Kidney epithelial cell (primary cell): ENCODE measurements at places on chromosomes 13 and 19. TPM values are rescaled to one million over a fixed set of nuclear protein-coding genes. Genes with fewer than 3 reads are reported as not detected.

Gene SHISA7
- total RNA-seq: not detected in 2 replicates

Gene SLITRK5
- under 0.01 TPM in 2 replicates for total RNA-seq

Gene CHERP
- total RNA-seq: 10.3 and 17.2 TPM in 2 replicates

Gene PTH2
- total RNA-seq: not detected in 2 replicates

Gene ZNF723
- not detected in 2 replicates for total RNA-seq

Gene PLEKHF1
- total RNA-seq: 59.0 and 70.3 TPM in 2 replicates

Gene NCR1
- total RNA-seq: not detected in 2 replicates

Gene OR7A10
- total RNA-seq: not detected in 2 replicates

- peak; percentile 49 for DNase-seq
Observed at GRCh38 chr19:38711726-38712153, 32.5 kb downstream of the CAPN12 start.

GRCh38 chr13:79393564-79394249 is 12.3 kb downstream of the RBM26 start:
- DNase-seq: no peak

DNA sequence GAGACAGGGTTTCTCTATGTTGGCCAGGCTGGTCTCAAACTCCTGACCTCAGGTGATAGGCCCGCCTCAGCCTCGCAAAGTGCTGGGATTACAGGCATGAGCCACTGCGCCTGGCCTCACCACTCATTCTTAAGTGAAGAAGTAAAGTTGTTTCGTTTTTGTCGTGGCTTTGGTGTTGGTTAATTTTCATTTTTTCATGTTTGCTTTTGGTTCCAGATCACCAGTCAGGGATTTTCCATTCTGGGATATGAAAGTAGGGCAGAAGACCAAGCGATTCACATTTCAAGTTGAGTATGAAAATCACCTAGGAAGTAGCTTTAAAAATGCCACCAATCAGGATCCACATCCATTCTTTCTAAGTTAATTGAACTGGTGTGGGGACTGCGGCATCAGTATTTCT is 289.9 kb downstream of the DIAPH3 start:
- DNase-seq: no peak

- no peak for DNase-seq
Observed at GRCh38 chr13:82993417-82993816, 888.9 kb downstream of the SLITRK1 start.

DNA sequence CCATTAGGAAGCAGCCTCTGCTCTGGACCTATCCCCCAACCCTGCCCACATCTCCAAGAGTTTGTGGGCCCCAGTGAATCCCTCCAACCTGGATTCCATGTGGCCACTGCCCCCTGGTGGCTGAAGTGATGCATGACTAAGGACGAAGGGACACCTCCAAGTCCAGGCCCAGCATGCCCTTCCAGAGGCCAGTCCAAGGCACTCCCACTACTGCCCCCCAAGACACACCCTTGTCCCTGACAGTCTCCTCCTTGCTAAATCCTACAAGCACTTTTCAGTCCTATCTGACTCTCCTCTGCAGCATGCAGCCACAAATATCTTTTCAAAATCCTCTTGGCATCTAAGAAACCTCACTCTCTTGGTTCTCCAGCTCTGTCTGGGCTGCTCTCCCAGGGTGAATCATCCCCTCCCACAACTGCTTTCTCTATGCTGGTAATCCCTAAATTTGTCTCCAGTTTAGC is 33.0 kb downstream of the DEDD2 start:
- DNase-seq: no peak

- no peak for DNase-seq
Observed at GRCh38 chr13:46595136-46595884, 42.3 kb downstream of the LRCH1 start.

GRCh38 chr19:36604656-36605100 is 435 bp upstream of the ZNF382 start:
- peak; percentile 12 for DNase-seq

GRCh38 chr19:30428844-30429243 is 56.7 kb downstream of the ZNF536 start:
- DNase-seq: no peak

DNA sequence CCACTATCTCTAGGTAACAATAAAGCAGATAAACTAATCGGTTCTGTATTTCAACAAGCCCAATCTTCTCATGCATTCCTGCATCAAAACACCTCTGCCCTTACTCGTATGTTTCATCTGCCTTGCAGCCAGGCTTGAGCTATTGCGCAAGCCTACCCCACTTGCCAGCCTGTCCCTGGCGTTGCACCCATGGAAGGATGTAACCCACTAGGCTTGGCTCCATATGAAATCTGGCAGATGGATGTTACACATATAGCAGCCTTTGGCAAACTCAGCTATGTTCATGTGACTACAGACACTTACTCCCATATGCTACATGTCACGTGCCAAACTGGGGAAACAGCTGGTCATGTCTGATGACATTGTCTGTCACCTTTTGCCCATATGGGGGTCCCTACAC is 11.9 kb upstream of the ZNF549 start:
- DNase-seq: no peak

- no peak for DNase-seq
Observed at GRCh38 chr13:100178309-100178708, 89.4 kb downstream of the PCCA start.

DNA sequence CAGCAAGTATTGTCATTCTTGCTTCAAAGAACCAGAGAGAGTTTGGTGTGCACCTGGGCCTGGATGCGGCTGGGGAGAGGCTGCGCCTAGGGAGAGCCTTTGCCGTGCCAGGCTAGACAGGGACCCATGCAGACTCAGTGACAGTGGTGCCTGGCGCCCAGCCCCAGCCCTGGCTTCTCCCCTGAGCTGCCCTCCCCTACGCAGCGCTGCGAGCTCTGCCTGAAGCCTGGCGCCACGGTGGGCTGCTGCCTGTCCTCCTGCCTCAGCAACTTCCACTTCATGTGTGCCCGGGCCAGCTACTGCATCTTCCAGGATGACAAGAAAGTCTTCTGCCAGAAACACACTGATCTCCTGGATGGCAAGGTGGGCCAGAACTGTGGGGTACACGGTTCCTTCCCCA is 12.0 kb downstream of the KMT2B start:
- no peak for DNase-seq

DNA sequence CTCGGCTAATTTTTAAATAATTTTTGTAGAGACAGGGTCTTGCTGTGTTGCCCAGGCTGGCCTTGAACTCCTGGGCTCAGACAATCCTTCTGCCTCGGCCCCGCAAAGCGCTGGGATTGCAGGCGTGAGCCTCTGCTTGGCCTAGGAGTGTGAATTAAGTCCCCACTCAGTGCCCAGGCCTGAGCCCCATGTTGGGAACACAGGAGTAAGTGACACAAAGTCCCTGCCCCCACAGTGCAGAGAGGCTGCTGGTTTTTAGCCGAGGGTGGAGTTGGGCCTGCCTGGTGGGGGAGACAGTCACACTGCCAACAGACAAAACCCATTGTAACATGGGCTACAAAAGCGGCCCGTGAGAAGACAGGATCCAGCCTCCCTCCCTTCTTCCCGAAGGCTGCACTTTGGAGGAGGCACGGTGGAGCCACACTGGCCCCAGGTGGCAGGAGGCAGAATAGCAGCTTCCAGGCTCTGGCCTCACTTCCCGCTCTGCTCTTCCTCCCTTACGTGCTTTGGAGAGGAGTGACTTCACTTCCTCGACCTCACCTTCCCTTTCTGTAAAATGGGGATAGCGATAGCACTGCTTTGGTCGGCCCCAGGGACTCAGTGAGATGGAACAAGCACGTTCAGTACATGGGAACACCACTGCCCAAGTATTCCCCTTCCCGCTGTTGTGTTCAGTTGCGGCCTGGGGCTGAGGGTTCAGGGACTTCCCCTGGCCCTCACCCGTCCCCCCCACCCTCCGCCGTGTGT is 15.2 kb upstream of the EHD2 start:
- peak; percentile 23 for DNase-seq

- no peak for DNase-seq
Observed at GRCh38 chr13:51222686-51223559, 725 bp downstream of the FAM124A start.

- no peak for DNase-seq
Observed at GRCh38 chr19:10113964-10114650, 2.6 kb downstream of the P2RY11 start.

GRCh38 chr19:38564981-38565690 is 52.6 kb downstream of the MAP4K1 start:
- DNase-seq: no peak

DNA sequence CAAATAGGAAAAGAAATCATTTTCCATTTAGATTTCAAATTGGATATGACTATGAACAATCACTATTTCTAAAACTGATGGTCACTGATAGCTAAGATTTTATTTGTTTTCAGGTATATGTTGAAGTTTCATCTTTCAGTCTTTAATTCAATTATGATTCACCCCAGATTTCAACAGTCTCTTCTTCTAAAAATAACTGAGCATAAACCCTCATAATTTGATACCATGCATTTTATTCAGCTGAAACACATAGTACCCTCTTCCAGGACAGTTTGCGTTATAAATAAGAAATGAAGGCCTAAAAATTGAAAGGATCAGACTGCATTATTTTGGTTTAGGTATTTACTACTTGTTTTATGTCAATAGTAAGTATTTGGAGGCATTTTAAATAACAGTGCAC is 428.5 kb upstream of the NBEA start:
- DNase-seq: no peak

DNA sequence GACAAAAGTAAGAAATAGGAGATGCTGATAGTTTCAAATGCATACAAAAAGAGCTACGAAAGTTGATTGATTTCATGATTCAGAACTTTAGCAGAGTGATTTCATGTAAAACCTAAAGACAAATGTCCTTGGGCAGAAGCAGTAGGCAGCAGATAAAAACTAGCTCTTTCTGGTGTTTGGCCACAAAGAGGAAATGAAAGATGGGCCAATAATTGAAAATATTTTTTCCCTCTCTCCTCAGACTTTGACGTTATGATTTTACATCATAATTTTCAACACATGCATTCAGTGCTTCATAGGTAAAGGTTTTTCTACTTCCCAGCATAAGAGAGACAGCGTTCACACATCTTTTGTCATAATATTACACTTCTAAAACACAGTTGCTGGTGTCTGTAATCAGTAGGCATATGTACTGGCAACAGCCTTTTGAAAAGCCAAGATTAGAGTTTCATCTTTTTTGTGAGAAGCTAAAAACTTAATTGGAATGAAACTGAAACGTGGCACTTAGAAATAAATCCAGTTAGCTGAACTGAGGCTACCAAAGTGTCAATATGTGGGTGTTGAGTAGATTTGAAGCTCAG is 9.3 kb downstream of the SCEL start:
- no peak for DNase-seq

DNA sequence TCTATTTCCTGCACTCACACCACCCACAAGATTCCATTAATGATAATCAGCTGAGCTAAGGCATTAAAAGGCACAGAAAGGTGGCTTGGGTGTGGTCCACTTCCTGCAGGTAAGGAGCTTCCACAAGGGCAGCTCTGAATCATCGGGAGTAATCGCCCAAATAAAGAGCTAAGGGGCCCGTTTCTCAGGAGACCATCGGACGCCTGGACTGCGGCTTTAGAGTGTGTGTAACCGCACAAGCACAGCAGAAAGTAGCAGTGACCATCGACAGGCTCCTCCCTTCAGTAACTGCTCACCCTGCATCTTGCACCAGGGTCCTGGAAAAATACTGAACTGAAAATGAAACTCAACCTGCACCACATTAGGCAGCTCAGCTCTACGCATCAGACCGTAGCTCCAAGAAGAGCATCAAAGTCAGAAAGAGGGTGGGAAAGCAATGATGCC is 6.0 kb downstream of the STK24 start:
- peak; percentile 79 for DNase-seq

- DNase-seq: no peak
Observed at GRCh38 chr19:30669329-30670010, 297.3 kb downstream of the ZNF536 start.

- DNase-seq: no peak
Observed at GRCh38 chr13:73608711-73609485, 525.3 kb downstream of the KLF12 start.

DNA sequence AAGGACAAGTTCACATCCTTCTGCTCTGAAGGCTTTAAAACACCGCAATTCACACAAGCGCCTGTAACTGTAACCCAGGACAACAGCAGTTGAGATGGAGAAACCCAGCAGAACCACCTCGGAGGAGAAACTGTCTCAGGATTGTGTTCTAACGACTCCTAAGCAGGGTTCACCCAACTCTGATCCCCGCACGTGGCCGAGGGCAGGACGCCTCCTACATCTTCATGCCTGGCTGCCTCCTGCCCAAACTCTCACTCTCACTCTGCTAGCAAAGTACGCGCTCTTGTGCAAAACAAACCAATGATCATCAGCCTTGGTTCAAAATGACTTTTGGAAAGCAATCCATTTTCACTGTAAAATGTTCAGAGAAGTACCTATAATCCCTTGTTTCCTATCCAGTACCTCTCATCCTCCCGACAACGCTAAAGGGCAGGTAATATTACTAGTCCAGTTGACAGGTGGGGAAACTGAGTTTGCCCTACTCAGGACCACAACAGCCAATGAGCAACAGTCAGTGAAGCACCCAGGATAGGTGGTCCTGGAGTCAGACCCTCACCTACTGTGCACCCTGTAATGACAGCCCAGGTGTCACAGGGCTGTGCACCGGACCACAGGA is 25.6 kb downstream of the EPS15L1 start:
- no peak for DNase-seq

- no peak for DNase-seq
Observed at GRCh38 chr13:47251771-47252170, 354.9 kb upstream of the HTR2A start.

- no peak for DNase-seq
Observed at GRCh38 chr19:15702534-15702930, 25.3 kb upstream of the OR10H2 start.

DNA sequence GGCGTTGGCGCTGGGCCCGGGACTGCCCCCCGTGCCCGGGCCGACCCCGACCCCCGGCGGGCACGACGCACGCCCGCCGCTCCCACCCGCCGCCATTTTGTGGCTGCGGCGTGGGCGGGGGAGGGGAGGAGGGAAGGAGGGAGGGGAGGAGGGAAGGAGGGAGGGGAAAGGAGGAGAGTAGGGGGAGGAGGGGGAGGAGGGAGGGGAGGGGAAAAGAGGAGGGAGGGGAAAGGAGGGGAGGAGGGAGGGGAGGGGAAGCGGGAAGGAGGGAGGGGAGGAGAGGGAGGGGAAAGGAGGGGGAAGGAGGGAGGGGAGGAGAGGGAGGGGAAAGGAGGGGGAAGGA is at the start of gene BTBD2:
Gene BTBD2, minus strand, starts transcription at position 107 of the 343 bp plus-strand sequence. Its CDS starts 11 bp downstream, at position 96.
- no peak for DNase-seq

DNA sequence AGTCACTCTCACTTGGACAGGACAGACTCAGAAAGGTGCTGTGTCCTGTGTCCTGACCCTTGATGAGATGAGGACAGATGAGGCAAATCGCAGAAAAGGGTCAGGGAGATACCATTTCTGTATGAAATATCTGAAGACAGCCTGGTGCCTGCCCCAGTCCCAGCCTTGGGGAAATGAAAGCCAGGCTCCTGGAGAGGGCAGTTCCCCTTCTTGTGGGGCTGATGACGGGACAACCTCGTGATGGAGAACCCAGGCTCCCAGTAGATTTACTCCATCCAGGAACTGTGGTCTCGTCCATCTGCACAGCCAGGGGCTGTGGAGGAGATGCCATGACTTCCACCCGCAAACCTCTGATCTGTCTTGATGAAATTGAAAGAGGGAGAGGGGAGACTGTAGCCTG is 13.8 kb downstream of the LILRB1 start:
- DNase-seq: no peak
